C1 segment of cervical spinal cord (tissue), 14 donors: ENCODE measurements at places on chromosomes 7 and 10.

DNA sequence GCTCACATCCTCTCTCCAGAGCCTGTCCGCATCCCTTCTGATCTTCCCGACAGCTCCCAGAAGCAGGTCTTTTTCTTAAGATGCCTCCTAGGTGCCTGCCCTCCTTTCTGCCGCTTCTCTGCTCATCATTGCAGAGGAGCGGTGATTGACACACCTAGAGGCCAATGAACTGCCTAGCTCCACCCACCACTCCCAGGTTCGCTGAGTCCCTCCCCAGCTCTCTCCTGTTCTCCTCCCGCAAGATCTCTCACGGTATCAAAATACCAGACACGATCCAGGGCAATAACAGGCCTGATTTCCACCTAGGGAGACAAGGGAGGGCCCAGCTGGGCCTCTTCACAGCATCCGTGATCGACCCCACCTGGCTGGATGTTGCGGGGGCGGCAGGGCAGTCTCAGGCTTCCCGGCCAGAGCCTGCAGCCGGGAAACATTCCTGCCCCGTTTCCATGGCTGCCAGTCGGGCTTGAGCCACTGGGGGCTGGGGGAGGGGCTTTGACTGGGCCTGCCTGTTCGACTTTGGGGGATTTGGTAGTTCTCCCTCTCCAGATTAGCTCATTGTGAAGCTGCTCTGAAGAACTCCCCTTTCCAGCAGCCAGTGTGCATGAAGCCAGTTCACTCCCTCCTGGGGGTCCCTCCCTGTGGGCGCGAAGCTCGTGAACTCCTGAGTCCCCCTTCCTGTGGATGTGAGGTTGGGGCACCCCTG, 373.5 kb downstream of the RPS24 start:
- peak; percentile 46 for DNase-seq

DNA sequence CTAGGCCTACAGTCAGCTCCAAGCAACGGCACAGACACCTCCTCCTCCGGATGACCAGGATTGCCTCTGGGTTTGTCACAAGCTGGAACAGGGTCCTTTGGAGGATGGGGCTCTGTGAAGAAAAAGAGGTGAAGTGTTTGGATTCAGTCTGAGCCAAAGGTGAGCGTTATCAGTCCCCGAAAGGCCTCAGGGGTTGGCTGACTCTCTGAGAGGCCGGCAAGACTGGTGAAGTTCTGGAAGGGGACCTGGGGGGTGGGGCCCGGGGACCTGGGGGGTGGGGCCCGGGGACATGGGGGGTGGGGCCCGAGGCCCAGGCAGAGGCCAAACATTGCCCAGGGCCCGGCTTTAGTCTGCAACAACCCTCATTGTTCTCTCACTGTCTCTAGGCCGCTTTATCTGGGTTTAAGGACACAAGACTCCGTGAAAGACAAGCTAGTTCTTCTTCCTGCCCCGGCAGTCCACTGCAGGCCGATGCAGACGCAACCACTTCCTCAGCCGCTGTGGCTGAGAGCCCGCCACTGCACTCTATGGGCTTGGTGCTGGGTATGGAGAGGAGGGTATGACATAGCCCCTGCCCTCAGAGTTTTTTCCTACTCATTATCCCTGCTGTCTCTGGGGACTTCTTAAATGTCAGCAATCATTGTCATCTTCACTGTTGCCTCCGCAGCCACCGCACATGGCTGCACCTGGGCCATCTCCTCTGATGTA, 27.4 kb upstream of the PSAP start:
- DNase-seq = no peak

DNA sequence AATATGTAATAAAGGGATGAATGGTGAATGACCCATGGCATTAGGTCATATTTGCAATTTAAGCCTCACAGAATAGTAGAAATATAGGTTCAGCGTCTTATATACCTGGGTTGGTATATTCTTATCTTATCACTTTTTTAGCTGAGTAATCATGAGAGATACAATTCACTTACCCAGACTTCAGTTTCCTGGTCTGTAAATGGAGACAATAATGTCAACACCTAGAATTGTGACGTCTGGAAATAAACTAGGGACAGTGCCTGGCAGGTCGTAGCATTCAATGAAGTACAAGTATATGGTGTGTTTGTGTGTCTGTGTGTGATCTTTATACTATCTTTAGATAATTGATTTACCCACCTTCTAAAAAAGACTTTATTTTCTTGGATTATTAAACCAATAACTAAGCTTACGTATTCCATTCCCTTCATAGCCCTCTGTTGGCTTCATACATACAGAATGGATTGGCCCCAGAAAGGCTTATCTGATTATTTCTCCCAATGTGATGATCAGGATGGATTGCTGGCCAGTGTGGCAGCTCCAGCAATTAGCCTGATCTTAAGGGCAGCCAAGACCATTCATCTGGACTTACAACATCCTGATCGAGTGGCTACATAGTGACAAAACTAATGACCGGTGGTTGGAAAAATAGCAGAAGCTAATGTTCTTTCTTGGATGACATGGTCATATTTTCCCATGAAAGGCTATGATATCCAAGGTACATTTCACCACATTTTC, 121.2 kb upstream of the NPVF start:
- no peak for DNase-seq

- DNase-seq = no peak
Observed at GRCh38 chr7:46257761-46258448, 336.8 kb upstream of the IGFBP3 start.

DNA sequence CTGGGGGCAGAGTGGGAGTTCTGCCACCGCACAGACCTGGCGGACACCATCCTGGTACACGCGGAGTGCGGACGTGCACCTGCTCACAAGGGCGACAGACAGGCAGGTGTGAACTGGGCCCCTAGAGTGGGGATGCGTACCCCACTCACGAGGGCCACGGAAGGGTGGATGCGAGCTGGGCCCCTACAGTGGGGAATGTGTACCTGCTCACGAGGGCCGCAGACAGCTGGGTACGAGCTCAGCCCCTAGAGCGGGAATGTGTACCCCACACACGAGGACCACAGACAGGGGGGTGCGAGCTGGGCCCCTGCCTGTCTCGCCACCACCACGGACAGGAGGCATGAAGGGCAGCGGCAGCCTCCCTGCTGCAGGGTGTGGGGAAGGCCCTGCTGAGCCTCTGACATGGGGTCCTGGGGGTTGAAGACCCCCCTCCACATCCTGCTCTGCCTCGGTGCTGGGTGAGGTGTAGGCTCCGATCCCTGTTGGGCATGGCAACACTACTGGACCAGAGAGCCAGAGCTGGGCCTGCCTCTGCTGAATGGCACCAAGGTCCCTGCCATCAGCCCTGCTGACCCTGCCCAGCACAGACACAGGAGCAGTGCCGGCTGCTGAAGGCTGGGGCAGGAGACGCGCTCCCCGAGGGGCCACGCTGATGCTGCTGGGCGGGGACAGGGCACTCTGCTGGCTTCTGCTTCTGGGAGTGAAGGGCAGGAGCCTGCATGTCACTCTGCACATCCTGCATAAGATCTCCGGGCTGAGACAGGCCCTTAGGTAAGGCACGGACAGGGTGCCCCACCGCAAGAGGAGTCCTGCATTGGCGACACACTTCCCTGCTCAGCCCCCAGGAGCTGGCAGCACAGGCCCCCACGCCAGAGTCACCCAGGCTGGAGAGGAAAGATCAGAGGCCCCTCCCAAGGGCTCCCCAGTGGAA, 259.2 kb downstream of the MAD1L1 start:
- DNase-seq = no peak

- no peak for DNase-seq
Observed at GRCh38 chr10:26879744-26880143, 19.0 kb upstream of the ABI1 start.

DNA sequence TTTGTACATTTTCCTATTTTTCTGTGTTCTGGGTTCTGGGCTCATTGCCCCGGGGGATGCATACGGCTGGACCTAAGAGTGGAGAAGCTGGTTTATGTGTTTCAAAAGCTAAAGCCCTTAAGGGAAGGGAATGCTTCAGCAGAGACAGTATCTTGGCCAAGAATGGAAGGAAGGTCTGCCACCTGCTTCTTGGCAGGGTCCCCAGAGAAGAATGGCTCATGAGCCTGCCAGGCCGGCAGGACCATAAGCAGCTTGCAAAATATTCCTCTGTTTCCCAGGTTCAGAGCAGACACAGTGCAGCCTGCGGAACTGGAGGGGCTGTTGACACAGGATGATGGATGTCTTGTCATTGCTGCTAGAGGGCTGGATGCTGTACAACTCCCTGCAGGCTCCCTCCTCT, 7.8 kb upstream of the ABHD11 start:
- DNase-seq = no peak

DNA sequence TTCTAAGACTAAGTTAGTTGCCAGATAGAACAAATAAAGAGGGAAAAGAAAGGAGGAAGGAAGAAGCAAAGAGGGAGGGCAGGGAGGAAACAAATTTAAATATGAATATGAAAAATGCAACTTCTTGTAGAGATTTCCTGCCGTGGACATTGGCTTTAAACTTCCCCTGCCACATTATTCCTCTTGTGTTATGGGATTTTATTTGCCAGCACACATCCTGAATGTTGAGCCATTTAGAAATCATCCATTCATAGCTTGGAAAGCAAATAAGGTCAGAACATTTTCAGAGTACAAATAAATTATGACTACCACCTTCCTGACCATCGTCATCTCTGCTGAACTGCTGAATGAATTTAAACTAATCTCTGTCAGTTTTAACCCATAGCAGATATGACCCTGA, 911.9 kb upstream of the LRRN3 start:
- DNase-seq = no peak

DNA sequence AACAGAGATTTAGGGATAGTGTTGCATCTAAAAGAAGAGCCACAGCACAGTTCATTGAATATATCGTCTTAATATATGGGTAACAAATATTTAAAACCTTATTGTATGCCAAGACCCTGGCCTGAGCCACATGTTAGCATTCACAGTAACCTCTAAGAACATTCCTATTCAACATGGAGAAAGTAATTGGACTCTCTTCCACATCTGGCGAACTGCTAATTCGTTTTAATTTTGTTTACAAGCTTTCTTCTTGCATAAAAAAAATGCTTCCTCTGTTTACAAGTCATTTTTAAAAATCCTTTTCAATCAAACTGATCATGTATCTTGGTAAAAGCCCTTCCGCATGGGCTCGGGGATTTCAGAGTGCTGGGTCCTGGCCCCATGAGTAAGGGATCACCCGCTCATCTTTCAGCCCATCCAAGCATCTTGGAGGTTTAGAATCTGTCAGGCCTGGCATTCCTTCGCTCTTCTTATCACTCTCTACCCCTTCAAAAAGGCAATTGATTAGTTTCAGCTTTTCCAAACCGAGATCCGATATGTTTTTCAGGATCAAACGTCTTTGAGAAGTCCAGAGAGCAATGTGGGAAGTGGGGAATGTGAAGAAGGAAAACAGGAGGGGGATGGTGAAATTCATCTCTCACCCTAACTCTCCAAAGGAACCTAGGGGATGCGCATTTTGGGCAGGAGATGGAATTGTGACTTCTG, 7.3 kb downstream of the TWIST1 start:
- no peak for DNase-seq

GRCh38 chr7:101739775-101740398, 77.5 kb upstream of the CUX1 start:
- DNase-seq = no peak

- DNase-seq = peak; percentile 33
Observed at GRCh38 chr7:154781369-154782303, 221.3 kb downstream of the PAXIP1 start.

- DNase-seq = no peak
Observed at GRCh38 chr10:33341637-33342036, 7.2 kb upstream of the NRP1 start.

DNA sequence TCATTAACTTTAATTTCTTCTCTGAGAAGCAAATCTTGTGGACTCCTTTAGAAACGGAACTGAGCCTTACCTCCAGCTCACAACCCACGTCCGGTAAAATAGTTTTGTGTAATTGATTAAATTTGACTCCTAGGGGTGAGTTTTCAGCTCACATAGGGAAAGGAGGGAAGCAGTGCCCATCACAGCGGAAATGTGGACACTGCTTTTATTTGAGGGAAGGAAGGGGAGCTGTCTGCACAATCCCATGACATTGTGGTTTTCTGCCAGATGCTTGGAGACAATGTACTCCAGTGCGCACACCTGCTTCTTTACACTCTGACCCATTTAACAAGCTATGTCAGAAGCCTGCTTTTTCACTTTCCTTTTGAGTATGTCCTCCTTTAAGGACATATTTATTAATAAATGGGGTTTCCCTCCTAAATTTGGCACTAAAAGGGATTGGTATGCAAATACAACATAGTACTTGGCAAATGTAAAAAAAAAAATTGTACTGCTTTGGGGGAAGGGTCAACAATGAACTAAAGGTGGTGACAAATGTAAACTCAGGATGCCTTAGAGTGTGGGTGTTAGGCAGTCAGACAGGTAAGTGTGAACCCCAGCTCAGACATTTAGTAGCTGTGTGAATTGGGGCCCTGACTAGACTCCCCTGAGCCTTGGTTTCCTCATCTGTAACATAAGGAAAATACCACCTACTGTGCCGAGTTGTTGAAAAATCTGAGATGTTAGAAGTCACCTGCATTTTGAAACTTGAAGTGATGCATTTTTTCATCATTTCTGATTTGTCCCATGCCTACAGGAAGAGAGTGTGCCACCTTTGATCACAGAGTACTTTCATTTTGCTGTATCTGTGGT, 90.2 kb upstream of the KLF6 start:
- DNase-seq = no peak

DNA sequence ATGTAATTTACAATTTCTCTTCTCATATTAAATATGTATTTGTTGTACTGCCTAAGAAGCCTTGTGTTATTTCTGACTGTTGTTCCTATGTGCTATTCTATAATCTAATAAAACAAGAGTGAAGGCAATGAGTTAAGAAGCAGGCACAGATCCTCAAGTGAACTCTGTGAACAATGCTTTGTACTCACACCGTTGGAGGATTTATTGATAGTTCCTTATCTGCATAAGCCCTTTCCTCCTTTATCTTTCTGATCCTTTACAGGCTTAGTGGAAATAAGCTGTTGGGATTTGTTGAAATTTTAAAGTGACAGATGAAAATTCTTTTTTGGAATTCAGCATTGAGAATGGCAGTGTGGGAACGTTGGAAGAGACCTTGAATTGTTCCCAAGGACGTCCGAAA, 329.6 kb upstream of the NPVF start:
- DNase-seq = no peak

DNA sequence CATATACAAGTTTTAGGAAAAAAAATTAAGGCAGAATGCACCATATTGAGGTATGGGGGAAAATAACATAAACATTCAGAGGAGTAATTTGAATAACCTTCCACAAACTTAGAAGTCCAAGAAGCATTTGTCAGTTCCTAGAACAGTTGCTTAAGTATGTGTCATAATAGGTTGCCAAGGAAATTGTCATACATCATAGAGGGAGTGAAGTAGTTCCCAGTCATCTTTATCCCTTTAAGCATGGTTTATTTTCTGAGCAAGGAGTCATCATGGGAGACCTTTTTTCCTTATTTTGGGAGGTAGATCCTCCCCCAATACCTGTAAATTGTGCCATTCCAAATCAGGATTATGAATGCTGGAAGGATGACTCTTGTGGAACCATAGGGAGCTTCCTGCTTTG, at the start of gene SSMEM1:
TSS of gene SSMEM1 (plus strand) at position 219 of the 400 bp plus-strand sequence. CDS start at position 270, 51 bp downstream.
- no peak for DNase-seq

DNA sequence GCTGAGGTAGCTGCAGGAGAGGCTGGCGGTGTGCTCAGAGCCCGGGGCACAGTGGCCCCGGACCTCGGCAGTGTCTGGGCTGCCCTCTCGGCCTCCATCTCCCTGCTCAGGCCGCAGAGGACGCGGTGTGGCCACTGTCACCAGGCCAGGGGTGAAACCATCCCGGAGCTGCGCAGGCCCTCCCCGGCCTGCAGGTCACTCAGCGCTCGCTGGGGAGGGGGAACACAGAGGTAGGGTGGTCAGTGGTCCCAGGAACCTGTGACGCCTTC, 49.8 kb upstream of the DAGLB start:
- no peak for DNase-seq
